ENCODE measurements at places on chromosomes 12 and 14.

GRCh38 chr12:82554529-82554928, 132.2 kb upstream of the TMTC2 start:
- DNase-seq, result no peak

DNA sequence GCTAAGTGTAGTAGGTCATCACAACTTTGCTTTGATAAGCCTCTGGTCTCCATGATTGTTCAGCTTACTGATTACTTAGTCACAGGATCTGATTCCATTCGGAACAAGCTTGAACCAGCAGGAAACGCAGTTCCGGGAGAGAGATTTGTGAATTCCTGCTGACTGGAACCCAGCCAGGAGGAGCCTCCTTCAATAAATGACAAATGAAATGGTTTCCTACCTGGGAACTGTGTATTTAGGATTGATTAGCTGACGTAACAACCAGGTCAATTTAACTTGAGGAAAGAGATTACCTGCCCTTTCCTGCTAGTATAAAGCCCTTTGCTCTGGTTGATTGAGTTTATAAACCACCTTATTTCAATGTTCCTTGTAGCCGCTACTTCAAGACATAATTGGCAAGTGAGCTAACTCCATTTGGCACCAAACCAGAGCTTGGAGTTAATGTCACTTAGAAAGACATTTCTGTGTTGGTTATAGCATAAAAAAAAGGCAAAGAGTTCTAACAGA, 35.1 kb upstream of the KCNH3 start:
- no peak for DNase-seq

DNA sequence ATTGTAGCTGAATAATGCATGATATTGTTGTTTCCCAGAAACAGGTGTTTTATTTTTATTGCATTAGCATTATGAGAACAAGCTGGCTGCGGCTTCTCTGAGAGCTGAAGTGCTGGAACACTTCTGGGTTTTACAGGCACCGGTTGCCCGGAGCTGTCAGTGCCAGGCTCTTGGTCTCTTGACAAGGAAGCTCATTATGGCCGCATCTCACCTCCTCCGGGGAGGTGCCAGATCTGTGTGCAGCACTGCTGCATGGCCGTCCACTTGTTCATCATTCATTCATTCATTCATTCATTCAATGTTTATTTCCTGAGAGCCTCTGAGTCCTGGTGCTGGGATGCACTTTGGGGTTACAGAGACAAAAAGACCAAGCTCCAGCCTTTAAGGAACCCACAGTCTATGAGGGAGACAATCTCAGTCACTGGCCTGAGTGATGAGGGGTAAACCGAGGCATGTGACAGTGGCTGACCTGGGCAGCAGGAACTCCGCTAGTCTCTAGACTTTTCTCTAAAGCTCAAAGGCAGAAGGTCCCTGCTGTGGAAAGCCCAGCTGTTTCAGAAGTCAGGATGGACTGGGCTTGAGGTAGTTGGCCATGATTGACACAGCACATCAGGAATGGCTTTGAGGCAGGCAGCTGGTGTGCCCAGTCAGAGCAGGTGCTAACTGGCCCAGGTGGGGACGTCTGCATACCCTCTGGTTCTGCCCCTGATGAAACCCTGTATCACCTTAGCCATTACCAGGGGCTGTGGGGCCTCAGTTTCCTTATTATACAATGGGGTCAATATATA, 181.0 kb downstream of the ADGRD1 start:
- no peak for DNase-seq

GRCh38 chr14:23605931-23606585, 27.5 kb upstream of the JPH4 start:
- no peak for DNase-seq

- peak; percentile 57 for DNase-seq
Observed at GRCh38 chr12:122080149-122081082, 1.9 kb downstream of the MLXIP start.

- no peak for DNase-seq
Observed at GRCh38 chr12:96015672-96016071, 19.5 kb upstream of the HAL start.

GRCh38 chr12:53743266-53744129, 8.3 kb downstream of the CISTR start:
- peak; percentile 59 for DNase-seq

GRCh38 chr12:102824218-102824835, 92.7 kb downstream of the PAH start:
- DNase-seq, result no peak

- DNase-seq, result peak; percentile 37
Observed at GRCh38 chr12:120668868-120669840, 17.8 kb upstream of the MLEC start.

- DNase-seq, result no peak
Observed at GRCh38 chr12:12635651-12636050, 24.0 kb downstream of the CREBL2 start.

DNA sequence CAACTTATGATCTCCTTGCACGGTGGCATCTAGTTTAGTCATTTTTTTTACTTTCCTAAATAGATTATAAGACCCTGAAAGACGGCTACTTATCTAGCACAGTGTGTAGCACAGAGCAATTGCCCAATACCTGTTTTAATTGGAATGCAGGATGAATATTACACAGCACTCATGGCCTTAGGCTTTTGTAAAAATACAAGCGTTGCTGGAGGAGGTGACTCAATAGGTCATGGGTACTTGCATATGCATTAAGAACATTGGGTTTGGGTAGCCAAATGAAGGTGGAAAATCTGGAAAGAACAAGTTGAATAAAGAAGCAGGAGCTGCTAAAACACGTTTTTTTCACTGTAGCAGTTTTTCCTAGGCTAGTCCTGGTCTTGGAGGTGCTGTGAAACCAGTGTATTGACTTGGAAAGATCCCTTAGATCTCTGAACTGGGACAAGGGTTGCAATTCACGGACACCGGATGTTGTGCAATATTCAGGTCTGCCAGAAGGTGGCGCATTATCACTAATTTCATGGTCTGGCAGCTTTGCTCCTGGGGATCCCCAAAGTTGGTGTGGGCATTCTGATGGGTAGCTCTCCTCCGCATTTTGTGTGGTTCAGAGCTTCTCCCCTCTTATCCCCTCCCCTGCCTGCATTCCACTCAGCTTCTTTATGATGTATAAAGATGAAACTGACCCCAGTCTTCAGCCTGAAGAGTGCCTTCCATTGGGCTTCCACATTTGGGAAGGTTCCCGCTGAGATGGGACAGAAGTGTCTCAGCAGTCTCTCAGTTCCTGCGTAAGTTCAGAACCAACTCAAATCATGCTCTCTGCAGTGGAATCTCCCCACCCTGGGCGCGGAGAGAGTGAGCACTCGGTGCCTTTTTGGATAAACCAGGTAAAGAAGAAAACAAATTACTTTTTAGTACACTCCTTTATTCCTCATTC, 278.3 kb downstream of the NRXN3 start:
- DNase-seq, result no peak

GRCh38 chr12:42790761-42791151, 201.2 kb upstream of the PRICKLE1 start:
- no peak for DNase-seq

DNA sequence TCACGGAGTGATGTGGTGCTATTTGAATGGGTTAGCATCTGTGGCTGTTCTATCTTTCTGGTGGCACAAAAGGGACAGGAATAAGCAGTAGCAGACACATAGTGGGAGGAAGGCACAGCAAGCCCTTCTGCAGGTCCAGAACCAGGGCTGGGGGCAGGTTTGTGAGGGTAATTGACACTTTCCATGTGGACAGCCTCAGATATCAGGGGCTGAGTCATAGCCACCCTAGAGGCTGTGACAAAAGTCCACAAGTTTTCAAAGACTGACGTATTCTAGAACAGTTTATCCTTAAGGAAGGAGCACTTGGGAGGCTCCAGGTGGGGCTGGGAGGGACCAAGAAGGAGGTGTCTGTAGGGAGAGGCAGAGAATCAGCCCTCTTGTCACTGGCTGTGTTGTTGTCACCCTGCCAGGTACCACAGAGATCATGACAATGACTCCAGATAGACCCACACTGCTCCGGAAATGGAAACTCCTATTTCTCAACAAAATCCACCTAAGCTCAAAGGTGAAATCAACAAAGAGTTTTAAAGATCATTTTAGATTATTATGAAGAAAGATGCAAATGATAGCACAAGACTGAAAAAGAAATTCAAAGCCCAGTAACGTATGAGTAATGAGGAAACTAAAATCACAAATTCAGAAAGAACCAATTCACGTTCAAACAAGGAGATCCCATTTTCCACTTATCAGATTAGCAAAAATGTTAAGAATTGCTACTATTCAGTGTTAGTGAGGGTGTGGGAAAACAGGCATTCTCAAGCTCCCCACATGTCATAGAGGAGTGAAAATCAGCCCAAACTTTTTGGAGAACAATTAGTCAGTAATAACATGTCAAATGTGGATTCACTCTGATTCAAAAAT, 48.3 kb downstream of the NFKBIA start:
- DNase-seq, result no peak

GRCh38 chr14:59060841-59061240, 127.6 kb upstream of the DAAM1 start:
- DNase-seq, result no peak

- DNase-seq, result no peak
Observed at GRCh38 chr14:44369401-44370123, 137.5 kb downstream of the FSCB start.

- DNase-seq, result peak; percentile 67
Observed at GRCh38 chr12:117155278-117156060, 34.8 kb downstream of the FBXO21 start.

DNA sequence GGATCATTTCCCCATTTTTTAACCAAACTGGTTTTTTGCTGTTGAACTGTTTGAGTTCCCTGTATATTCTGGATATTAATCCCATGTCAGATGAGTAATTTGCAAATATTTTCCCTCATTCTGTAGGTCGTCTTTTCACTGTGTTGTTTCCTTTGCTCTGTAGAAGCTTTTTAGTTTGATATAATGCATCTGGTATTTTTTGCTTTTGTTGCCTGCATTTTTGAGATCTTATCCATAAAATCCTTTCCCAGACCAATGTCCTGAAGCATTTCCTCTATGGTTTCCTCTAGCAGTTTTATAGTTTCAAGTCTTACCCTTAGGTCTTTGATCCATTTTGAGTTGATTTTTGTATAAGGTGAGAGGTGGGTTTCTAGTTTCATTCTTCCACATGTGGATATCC, 71.3 kb downstream of the LRP6 start:
- DNase-seq, result no peak

GRCh38 chr12:52247622-52248540, 14.8 kb downstream of the KRT7 start:
- DNase-seq, result no peak

DNA sequence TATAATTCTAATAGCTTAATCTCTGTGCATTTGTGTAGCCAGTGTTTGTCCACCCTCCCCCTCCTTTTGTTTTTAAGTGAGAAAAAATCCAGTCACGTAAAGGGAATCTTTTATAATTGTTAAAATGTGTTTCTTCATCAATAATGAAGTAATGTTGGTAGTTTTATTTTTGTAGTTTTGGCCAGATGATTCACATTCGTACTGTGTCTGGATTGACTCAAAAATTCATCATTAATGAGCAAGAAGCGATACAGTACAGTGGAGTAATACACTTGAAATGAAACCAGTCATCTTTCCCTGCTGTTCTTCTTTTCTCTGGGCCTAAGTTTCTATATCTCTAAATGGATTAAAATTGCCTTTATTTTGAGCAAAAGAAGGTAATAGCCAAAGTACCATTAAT, 86.5 kb downstream of the SRGAP1 start:
- DNase-seq, result no peak

GRCh38 chr12:113030875-113031525, 25.5 kb upstream of the DTX1 start:
- DNase-seq, result no peak

DNA sequence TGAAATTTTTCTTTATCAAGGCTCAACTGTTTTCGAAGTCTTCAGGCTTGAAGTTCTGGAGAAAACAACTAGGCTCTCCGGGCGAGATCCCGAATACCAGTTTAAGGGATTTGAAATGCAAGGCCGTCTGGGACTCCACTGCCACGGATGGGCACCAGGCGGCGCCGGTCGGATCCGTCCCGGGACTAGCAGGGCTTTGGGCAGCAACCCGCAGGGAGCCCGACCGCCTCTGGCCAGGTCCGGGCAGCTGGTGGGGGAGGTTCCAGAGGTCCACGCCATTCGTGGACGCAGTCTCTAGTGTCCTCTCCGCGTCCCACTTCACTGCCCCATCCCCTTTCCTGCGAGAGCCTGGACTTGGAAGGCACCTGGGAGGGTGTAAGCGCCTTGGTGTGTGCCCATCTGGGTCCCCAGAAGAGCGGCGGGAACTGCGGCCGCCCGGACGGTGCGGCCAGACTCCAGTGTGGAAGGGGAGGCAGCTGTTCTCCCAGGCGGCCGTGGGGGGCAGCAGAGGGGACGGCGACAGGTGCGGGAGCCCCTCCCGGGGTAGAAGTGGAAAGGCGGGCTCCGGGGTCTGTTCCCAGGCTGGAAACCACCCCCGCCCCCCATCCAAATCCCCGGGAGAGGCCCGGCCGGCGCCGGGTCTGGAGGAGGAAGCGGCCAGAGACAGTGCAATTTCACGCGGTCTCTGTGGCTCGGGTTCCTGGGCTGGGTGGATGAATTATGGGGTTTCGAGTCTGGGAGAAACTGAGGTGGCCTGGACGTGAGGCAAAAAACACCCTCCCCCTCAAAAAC, 838 bp upstream of the ERBB3 start:
- peak; percentile 46 for DNase-seq

- DNase-seq, result no peak
Observed at GRCh38 chr14:47149326-47149725, 497.7 kb upstream of the RPL10L start.

GRCh38 chr14:76432827-76433752, 57.2 kb downstream of the ESRRB start:
- DNase-seq, result no peak

GRCh38 chr12:5232826-5233500, 189.3 kb downstream of the KCNA5 start:
- DNase-seq, result no peak

DNA sequence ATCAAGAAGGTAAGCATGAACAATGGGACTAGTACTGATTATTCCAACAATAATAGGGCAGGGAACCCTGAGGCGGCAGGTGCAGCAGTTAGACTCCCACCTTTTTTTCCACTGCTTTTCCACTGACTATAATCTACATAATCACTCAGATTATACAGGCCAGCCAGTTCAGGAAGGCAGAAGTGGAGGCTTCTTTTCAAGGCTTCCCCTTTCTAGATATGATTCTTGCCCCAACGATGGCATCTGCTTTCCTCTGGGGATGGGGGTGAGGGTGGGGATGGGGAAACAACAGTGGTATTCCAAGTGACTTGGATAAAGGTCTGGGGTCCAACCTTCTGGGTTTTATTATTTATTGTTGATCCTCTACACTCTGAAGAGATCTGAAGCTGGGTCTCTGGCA, 331 bp downstream of the NCKAP1L start:
- DNase-seq, result no peak

Measured in CD4-positive, alpha-beta T cell treated with Interferon gamma for 1 hour (primary cell).